Trophoblast cell (in vitro differentiated cells and primary cell): ENCODE measurements at places on chromosomes 16 and 17.

DNA sequence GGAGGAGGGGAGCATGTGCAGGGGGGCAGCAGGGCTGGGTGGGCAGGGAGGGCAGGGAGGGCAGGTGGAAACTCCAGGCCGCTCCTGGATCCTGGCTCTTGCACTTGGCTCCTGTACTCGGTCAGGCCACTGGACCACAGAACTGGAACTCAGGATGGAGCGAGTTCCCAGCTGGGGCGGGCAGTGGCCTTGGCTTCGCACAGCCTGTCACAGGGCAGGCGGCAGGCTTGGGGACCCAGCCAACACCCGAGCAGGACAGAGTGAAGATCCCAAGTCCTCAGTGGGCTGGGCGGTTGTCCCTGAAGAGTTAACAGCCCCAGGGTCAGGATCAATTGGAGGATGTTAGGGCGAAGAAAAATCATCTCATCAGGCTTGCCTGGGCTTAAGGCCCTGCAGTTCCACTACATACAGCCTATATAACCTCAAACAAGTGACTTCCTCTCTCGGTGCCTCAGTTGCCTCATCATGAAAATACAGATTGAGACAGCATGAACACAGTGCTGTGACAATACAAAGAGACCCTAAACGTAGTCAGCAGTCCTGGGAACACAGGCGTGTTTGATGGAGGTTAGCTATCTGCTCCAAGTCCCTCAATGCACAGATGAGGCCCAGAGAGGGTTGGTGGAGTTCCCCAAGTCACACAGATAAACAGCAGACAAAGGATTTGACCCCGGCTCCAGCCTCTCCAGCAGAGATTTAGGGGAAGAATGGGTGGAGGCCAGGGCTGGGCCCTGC lies 21.9 kb downstream of the ZNF423 start:
- H3K27ac ChIP-seq: no peak overlapping the region
- no peak overlapping the region for H3K4me3 ChIP-seq
- H3K27me3 ChIP-seq: no peaks in the 10 kb centered on the region
- no peak for DNase-seq
- no peaks in the 10 kb centered on the region for H3K36me3 ChIP-seq

DNA sequence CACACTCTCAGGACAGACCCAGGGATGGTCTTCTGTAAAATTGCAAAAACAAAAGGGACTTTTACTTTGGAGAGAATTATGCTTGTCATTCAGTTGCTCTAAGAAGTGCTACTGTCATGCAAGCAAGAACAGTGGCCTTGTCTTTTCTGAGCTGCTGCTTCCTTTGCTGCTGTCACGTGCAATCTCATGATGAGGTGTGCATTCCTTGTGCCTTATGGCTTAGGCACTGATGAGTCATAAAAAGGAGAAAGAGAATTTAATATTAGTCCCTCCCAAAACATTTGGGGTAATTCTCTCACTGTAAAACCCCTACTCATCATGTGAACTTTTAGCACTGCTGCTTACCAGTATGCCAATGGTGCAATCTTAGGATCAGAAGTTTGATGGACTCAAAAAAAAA lies 2051.3 kb downstream of the TP53TG3F start:
- H3K4me3 ChIP-seq: no peak overlapping the region
- no peak for DNase-seq
- no peaks in the 10 kb centered on the region for H3K36me3 ChIP-seq
- H3K4me1 ChIP-seq: no peaks in the 10 kb centered on the region
- H3K27me3 ChIP-seq: no peaks in the 10 kb centered on the region

- peak; percentile 94 for DNase-seq
- H3K4me1 ChIP-seq: no peaks in the 10 kb centered on the region
Measured at GRCh38 chr16:19431636-19432340, 14.1 kb downstream of the TMC5 start.

DNA sequence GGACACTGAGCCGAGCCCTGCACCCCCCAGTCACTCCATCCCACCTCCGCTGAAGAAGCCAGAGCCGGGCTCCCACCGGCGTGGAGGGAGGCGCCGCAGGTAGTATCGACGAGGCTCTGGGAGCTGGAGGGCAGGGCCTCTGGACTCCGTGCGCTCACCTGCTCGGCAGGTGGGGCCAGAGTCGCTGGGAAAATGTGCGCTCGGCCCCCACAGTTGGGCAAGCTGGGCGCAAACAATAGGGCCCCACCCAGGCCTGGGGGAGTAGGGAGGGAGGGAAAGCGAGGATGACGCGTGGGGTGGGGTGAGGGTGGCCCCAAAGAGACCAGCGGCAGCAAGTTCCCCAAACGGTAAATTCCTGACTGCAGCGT lies 668 bp downstream of the JUP start:
- H3K4me3 ChIP-seq: peak overlapping the region; percentile 94
- peak overlapping the region; percentile 93 for H3K27ac ChIP-seq
- H3K36me3 ChIP-seq: peaks cover 15% of the 10 kb centered on the region
- no peaks in the 10 kb centered on the region for H3K27me3 ChIP-seq
- no peak for DNase-seq
- H3K4me1 ChIP-seq: peaks cover 21% of the 10 kb centered on the region

GRCh38 chr17:38621538-38621937 lies 15.8 kb upstream of the SRCIN1 start:
- H3K27ac ChIP-seq: no peak overlapping the region
- H3K36me3 ChIP-seq: no peaks in the 10 kb centered on the region
- no peaks in the 10 kb centered on the region for H3K4me1 ChIP-seq
- H3K27me3 ChIP-seq: no peaks in the 10 kb centered on the region

DNA sequence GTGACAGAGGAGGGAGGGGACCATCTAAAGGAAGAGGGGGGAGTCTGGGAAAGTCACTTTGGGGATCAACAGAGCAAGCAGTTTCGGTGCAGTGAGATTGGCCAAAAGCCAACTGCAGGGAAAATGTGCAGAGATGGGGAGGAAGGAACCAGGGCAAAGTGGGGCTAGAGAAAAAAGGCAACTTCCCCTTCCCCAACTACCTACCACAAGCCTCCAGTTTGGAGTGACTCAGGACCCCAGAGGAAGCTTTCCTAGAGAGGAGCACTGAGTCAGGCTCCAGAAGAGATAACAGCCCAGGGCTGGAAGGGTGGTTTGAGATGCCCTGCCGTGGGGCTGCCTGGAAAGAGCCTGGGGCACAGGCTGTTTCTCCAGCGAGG lies 6.9 kb upstream of the CD300LD start:
- no peaks in the 10 kb centered on the region for H3K36me3 ChIP-seq
- H3K27me3 ChIP-seq: no peaks in the 10 kb centered on the region
- no peak overlapping the region for H3K4me3 ChIP-seq
- H3K4me1 ChIP-seq: no peaks in the 10 kb centered on the region

GRCh38 chr17:2656283-2656682 lies 55.3 kb downstream of the CLUH start:
- no peak overlapping the region for H3K27ac ChIP-seq
- H3K4me3 ChIP-seq: no peak overlapping the region
- no peak for DNase-seq
- H3K36me3 ChIP-seq: peaks cover 6% of the 10 kb centered on the region

DNA sequence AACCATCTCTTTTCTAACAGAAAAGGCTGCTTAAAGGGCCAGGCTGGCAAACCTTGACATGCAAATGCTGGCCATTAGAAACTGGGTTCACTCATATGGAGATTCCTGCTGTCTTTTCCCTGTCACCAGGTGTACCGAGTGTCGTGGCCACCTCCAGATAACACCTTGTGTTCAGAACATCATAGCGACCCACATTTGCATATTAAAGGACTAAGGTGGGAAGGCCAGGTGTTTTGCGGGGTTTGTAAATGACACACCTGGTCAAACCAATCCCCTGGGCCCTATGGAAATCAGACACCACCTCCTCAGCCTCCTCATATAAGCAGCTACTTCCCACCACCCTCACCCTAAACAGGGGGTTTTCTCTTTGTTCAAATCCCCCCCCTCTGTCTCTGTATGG lies 2.5 kb upstream of the AIPL1 start:
- no peaks in the 10 kb centered on the region for H3K27me3 ChIP-seq

DNA sequence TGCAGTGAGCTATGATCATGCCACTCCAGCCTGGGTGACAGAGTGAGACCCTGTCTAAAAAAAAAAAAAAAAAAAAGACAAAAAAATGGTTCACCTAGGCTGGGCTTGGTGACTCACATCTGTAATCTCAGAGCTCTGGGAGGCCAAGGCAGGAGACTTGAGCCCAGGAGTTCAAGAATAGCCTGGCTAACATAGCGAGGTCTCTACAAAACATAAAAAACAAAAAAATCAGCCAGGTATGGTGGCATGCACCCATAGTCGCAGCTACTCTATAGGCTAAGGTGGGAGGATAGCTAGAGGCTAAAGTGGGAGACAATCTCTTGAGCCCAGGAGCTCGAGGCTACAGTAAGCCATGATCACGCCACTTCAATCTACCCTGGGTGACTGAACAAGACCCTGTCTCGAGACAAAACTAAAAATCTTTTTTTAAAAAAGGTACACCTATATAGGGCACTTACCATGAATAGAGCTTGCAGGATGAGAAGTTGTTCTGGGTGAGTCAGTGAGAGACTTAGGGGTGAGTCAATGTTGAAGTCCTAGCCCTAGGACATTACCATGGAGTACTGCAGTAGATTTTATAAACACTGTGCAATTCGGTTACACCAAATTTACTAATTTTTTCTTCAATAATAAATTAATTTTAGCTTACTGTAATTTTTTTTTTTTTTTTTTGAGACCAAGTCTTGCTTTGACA lies 19.0 kb downstream of the USP32 start:
- H3K27me3 ChIP-seq: no peaks in the 10 kb centered on the region
- peaks cover 2% of the 10 kb centered on the region for H3K4me1 ChIP-seq
- no peak overlapping the region for H3K27ac ChIP-seq
- no peak for DNase-seq
- H3K36me3 ChIP-seq: no peaks in the 10 kb centered on the region

DNA sequence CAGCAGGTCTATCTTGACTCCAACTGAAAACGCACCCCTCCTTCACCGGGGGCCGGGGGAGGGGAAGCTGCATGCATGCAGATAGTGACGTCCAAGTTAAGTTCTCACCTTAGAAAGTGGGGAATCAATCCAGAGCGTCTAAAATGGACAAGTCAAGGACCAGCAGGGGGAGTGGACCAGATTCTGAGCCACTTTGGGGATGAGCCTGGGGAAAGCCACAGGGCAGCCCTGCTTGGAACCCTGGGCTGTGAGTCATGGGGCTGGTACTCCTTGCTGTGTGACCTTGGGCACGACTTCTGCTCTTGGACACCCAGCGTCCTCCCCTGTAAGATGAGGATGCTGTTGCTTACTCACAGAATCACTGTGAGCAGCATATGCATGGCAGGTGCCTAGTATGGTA lies 9.1 kb downstream of the TNFRSF13B start:
- H3K27me3 ChIP-seq: no peaks in the 10 kb centered on the region
- no peak for DNase-seq
- H3K36me3 ChIP-seq: no peaks in the 10 kb centered on the region
- no peaks in the 10 kb centered on the region for H3K4me1 ChIP-seq
- H3K4me3 ChIP-seq: no peak overlapping the region

GRCh38 chr16:68792465-68793324 lies 50.6 kb upstream of the TANGO6 start:
- H3K27me3 ChIP-seq: no peaks in the 10 kb centered on the region
- no peak overlapping the region for H3K27ac ChIP-seq
- DNase-seq: peak; percentile 76
- no peaks in the 10 kb centered on the region for H3K36me3 ChIP-seq

DNA sequence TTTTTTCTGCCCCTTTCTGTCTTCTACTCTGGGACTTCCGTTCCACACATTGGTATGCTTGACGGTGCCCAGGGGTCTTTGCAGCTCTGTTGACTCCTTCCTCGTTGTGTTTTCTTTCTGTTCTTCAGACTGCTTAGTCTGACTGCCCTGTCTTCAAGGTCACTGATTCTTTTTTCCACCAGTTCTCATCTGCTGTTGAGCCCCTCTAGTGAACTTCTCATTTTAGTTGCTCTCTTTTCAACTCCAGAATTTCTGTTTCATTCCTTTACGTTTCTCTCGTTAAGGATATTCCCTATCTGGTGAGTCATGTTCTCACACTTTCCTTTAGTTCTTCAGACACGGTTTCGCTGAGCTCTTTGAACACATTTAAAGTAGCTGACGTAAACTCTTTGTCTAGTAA lies 13.8 kb downstream of the GAA start:
- no peak overlapping the region for H3K4me3 ChIP-seq
- no peaks in the 10 kb centered on the region for H3K27me3 ChIP-seq
- H3K27ac ChIP-seq: no peak overlapping the region
- peak; percentile 74 for DNase-seq
- H3K36me3 ChIP-seq: peaks cover 5% of the 10 kb centered on the region

GRCh38 chr16:82643936-82644630 lies 17.3 kb downstream of the CDH13 start:
- no peaks in the 10 kb centered on the region for H3K36me3 ChIP-seq
- H3K4me1 ChIP-seq: peaks cover 11% of the 10 kb centered on the region
- no peak overlapping the region for H3K27ac ChIP-seq
- no peak overlapping the region for H3K4me3 ChIP-seq
- H3K27me3 ChIP-seq: no peaks in the 10 kb centered on the region

GRCh38 chr17:8806926-8807550 lies 7.9 kb upstream of the MFSD6L start:
- DNase-seq: no peak
- no peaks in the 10 kb centered on the region for H3K27me3 ChIP-seq
- no peak overlapping the region for H3K4me3 ChIP-seq
- no peaks in the 10 kb centered on the region for H3K36me3 ChIP-seq
- no peak overlapping the region for H3K27ac ChIP-seq
- H3K4me1 ChIP-seq: no peaks in the 10 kb centered on the region

DNA sequence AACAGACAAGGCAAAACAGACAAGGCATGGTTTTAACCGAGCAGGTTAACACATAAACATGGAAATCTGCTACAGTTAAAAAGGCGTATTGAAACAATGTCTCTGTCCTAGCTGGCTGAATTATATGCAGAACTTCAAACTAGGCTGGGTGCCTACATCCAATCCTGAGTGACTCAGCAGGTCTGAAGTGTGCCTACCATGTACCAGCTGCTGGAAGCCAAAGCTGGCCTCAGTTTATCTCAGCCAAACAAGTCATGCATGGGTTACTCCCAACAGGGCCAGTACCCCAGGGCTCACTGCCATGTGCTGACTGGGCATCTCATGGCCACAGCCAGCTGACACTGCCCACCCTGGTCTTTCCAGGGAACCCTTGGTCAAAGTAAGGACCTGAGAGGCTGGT lies 4.0 kb downstream of the C1QBP start:
- no peak for DNase-seq
- H3K4me1 ChIP-seq: no peaks in the 10 kb centered on the region
- H3K27me3 ChIP-seq: no peaks in the 10 kb centered on the region
- no peak overlapping the region for H3K4me3 ChIP-seq

GRCh38 chr17:65011047-65011446 lies 45.5 kb downstream of the GNA13 start:
- no peak for DNase-seq
- no peaks in the 10 kb centered on the region for H3K27me3 ChIP-seq
- no peak overlapping the region for H3K4me3 ChIP-seq
- no peaks in the 10 kb centered on the region for H3K4me1 ChIP-seq

- H3K4me1 ChIP-seq: peaks cover 15% of the 10 kb centered on the region
- no peaks in the 10 kb centered on the region for H3K36me3 ChIP-seq
- peak; percentile 27 for DNase-seq
- no peaks in the 10 kb centered on the region for H3K27me3 ChIP-seq
- H3K27ac ChIP-seq: no peak overlapping the region
Measured at GRCh38 chr16:56869513-56870275, 4.7 kb downstream of the SLC12A3 start.

DNA sequence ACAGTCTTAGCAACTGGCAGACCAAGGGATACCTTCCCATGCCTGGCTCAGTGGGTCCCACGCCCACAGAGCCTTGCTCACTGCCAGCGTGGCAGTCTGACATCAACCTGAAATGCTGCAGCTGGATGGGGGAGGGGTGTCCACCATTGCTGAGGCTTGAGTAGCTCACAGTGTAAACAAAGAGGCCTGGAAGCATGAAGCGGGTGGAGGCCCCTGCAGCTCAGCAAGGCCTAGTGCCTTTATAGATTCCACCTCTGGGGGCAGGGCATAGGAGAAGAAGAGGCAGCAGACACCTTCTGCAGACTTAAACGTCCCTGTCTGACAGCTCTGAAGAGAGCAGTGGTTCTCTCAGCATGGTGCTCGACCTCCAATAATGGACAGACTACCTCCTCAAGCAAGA lies 263.2 kb downstream of the KIF2B start:
- H3K27ac ChIP-seq: no peak overlapping the region
- H3K4me3 ChIP-seq: no peak overlapping the region
- no peaks in the 10 kb centered on the region for H3K27me3 ChIP-seq
